Left cardiac atrium (tissue), 4 donors: ENCODE measurements at places on chromosomes 7 and 10. TPM values are rescaled to one million over a fixed set of nuclear protein-coding genes. Genes with fewer than 3 reads are reported as not detected.

Gene ZNF425
- 0.79 TPM for total RNA-seq

Gene NFE2L3
- total RNA-seq: 1.3 TPM

Gene MRPL43
- 52.0 TPM for total RNA-seq

Gene SUN3
- not detected for total RNA-seq
